ENCODE measurements at places on chromosomes 6 and 20.

GRCh38 chr6:150149146-150149545 is 6.3 kb downstream of the PPP1R14C start:
- no peak for DNase-seq

DNA sequence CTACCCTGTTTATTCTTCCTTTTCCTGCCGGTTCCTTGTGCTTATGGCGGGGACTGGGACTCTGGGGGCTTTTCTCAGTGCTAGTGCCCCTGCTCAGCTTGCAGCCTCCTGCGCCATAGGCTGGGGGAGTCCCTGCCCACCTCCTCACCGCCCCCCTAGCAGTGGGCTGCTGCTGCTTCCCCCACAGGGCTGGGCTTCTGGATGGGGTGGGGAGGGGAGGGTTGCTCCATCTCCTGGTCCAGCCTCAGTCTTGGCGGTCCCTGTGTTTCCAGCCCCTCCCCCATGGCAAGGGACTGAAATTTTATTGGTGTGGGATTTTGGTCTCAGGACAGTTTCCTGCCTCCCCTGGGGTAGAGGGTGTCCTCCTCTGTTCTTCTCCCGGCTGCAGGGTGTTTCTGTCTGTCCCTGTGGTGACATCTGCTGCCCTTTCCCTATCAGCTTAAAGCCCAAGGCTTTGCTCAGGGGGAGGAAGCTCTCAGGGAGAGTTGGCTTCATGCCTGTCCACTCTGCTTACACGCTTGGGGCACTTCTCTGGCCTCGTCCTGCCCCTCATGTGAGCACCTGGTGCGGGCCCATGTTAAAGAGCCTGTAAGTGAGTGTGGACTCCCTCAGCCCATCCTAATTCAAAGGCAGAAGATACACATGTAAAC is 100.6 kb downstream of the HIVEP1 start:
- DNase-seq: no peak

GRCh38 chr20:23155141-23155590 is 69.0 kb upstream of the CD93 start:
- DNase-seq: no peak

DNA sequence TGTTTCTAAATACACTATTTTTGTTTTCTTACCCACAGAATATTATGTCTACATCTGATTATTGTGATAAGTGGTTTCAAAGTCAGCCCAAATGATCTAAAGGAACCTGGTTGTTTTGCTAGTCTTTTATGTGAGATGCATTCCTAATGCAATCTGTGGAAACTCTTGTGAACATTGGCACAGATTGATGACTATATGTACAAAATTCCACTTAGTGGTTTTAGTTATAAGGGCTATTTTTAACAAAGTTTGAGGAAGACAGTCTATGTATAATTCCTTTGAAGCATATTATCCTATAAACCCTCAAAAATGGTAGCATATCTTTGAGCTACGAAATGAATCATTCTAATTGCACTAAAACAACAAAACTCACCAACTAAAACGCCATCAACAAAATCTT is 140.9 kb downstream of the GRIK2 start:
- DNase-seq: no peak

GRCh38 chr20:21609221-21609620 is 95.4 kb upstream of the NKX2-2 start:
- no peak for DNase-seq

GRCh38 chr20:59207742-59208357 is 44.2 kb downstream of the ZNF831 start:
- peak; percentile 56 for DNase-seq

DNA sequence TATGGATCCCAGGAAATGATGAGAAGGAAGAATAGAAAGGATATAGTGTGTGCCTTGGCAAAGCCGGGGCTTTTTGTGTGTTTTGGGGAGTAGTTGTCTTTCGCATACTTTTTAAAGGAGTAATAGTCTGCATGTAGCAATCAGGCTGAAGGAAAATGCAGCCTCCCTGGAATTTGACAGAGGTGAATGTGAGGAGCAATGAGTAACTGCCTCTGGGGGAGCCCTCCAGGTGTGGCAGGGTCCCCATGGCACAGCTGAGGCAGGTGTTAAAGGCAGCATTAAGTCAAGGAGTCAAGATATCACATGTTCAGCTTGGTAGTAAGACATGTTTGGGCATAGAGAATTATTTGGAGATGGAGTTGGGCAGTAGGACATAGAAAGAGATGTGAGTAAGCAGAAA is 203.1 kb downstream of the C6orf118 start:
- no peak for DNase-seq
